Activated T-helper 1 cell treated with anti-CD3 and anti-CD28 coated beads, Interleukin-2, amount 50 U/mL, for 16 hours (primary cell): ENCODE measurements at places on chromosomes 12 and 14.

- no peak for DNase-seq
Measured at GRCh38 chr12:91203610-91204009, 21.0 kb upstream of the DCN start.

- DNase-seq: no peak
Measured at GRCh38 chr12:49750027-49750995, 9.0 kb downstream of the TMBIM6 start.

- DNase-seq: no peak
Measured at GRCh38 chr14:64692189-64692985, 11.8 kb upstream of the PLEKHG3 start.

GRCh38 chr12:275812-276211 is 13.2 kb upstream of the SLC6A13 start:
- DNase-seq: no peak

DNA sequence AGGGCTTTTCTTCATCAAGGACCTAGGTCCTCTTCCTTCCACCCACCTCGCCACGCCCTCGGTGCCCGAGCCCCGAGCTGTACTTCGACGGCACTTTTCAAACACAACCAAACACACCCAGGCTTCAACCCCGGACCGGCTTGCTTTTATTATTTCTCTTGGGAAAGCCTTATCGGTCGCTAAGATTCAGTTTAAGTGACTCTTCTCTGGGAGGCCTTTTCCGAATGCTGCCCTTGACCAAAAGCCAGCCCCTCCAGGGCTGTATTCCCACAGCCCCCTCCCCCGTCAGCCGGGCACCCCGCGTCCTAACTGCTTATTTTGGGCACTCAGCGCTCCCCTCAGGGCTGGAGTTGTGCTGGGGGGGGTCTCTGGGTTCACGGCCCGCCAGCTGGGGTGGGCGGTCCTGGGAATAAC is 644 bp upstream of the PPP4R4 start:
- DNase-seq: no peak

- DNase-seq: no peak
Measured at GRCh38 chr14:95363468-95363954, 43.8 kb upstream of the CLMN start.

- DNase-seq: no peak
Measured at GRCh38 chr12:121810833-121811433, 7.1 kb downstream of the SETD1B start.

DNA sequence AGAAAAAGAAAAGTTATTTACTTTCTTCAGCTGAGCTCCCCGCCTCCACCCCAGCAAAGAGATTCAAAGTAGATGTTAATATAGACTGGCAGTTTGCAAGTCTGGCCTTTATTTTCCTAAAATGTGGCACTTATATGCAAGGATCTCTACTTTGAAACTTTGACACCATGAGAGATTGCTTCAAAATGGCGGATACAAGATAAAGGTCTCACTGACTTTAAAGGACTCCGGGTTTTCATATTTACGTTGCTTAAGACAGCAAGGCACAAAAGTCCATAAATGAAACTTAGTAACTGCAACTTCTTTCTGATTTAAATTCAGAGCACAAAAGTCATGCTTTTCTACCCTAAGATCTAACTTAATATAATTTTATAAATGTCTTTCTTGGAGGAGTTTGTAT is 3.5 kb downstream of the OTX2 start:
- no peak for DNase-seq

DNA sequence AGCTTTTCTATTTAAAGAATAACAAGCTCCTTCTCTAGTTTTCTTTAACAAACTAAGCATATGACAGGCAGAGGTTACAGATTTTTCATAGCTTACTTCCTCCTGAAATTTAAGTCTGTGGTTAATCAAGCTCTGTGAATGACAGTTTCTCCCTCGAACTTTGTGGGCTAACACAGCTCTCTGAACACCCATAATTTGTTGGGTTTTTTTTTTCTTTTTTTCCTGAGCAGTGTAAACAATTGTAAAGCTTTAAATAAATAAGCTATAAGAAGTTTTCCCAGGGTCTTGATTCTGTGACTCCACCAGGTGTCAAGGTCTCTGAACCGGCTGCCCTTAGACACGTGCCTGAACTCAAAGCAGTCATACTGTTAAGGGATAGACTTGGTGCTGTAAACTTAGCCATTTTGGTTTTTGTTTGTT is 128.1 kb upstream of the AMIGO2 start:
- no peak for DNase-seq

GRCh38 chr12:91143206-91143605 is 31.9 kb upstream of the LUM start:
- no peak for DNase-seq

DNA sequence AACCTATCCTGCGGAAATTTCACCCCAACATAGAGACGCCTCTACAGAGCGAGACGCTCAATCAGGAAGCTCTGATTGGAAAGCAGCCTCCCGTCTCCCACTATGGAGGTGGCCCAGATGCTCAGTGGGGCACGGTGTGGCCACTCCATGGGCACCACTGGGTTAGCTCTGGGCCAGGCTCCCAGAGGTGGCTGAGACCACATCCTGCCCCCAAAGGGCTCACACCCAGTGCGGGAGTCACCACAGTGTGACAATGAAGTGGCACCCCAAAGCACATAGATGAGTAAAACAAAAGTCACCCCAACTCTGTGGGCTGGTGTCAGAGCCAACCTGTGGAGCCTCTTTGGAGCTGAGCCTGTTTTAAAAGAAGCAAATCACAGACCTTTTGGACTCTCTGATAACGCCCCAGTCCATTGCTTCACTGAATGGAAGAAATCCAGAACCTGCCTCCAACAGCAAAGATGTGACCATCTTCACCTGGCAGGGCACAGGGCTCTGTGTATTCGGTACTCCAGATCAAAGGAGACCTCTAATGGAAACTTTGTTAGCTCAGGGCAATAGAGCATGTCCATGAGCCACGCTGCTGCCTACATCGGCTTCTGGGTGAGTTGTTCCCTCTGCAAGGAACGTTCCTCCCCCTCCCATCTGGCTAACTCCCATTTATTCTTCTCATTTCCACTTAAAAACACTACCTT is 19.6 kb downstream of the CLMN start:
- no peak for DNase-seq

DNA sequence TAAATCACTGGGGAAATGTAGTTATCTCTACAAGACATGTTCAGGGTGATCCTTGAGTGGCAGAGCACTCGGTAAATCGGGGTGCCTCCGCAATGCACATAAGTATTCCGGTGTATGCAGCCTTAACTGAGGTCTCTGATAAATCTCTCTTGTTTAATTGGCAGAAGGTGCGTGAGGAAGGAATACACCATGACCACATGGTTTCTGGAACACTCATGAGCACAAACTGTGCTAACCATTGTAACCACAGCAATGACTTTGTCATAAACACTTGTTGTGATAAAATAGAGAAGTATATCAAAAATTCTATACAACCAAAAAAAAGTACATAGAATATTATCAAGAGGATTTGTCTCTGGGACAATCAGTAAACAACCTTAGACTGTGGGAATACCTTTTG is 146.8 kb upstream of the DIO2 start:
- no peak for DNase-seq

DNA sequence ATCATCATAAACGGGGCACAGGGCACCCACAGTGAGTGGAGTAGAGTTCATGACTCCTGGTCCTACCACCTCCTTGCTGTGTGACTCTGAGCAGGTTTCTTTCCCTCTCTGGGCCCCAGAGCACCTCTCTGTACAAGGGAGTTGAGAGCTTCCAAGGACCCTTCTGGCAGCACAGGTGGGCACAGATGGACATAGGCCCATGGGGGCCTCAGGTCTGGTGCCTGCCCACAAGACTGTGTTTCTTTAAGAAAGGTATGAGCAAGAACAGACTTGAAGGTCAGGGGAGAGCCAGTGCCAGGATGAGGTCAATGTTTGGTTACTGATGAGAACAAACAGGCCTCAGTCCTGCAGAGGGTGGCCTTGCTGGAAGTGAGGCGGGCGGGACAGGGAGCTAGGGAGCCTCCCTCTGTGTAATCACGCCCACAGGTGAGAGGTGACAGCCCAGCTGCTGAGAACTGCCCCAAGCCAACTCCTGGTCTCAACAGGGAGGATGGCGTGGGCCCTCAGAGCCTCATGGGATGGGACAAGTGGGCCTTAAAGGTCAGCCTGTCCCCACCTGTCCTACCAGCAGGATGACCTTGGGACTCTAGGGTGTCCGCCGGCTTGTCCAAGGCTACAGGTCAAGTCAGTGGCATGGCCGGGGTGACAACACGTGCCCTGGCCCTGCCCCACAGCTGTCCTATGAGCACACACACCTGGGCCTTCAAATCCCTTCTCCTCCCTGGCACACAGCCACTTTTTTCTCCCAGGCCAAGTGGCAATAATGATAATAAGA is 49.1 kb downstream of the CCDC85C start:
- no peak for DNase-seq

GRCh38 chr12:64110864-64111263 is 111.2 kb downstream of the KICS2 start:
- DNase-seq: no peak

DNA sequence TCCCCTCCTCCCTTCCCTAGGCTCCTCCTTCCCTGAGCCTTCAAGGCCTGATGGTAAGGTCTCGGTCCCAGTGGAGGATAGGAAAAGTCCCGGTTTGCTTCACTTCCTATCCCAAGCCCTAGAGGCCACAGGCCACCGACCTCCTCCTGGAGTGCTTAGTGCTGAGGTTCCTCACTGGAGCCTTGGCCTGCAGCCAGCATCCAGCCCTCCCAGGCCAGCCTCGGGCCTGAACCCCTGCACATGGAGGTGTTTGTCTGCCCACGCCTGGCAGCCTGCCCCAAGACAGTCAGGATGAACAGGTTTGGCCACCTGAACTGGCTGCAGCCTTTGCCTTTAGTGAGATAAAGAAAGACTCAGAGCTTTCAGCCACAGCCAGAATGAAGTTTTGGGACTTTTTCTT is 15.8 kb upstream of the KRT7 start:
- DNase-seq: no peak

- DNase-seq: no peak
Measured at GRCh38 chr12:59076622-59077021, 156.3 kb upstream of the LRIG3 start.

GRCh38 chr14:59325906-59326305 is 137.4 kb downstream of the DAAM1 start:
- no peak for DNase-seq

GRCh38 chr14:103550451-103551337 is 11.8 kb downstream of the BAG5 start:
- DNase-seq: no peak

DNA sequence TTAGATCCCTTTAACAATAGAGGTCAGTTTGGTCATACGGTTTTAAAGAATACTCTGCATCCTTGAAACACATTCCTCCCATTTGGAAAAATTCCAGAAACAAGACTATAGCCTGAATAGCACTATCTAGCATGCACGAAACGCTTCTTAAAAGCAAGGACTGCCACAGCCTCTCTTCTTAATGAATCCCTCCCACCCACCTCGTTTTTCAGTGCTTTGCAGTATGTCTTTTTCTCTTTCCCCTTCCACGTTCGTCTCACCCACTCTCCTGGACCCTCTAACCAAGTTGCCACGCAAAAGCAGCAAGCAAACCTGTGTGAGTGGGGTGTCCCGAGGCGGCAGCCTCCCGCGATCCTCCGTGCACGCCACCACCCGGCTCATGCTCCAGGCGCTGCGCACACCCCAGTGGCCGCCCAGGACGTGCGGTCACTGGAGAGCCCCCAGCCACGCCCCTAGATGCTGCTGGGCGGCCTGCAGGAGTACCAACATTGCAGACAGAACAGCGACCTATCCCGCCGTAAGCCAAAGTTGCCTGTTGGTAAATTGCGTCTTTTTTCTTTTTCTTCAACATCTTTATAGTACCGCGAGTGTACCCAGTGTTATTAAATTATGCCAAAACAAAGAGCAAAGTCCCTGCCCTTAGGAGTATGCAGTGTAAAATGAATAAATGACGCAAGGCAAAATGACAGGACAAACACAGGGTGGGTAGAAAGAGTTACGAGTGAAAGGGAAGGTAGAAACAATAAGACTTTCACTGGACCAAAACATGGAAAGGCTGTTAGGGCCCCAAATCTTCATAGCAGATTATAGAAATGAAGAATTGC is at the start of gene SLC38A4:
Gene SLC38A4 (minus strand): TSS at position 407 of the 824 bp plus-strand sequence. CDS start 32,926 bp downstream, outside the sequence.
- no peak for DNase-seq

DNA sequence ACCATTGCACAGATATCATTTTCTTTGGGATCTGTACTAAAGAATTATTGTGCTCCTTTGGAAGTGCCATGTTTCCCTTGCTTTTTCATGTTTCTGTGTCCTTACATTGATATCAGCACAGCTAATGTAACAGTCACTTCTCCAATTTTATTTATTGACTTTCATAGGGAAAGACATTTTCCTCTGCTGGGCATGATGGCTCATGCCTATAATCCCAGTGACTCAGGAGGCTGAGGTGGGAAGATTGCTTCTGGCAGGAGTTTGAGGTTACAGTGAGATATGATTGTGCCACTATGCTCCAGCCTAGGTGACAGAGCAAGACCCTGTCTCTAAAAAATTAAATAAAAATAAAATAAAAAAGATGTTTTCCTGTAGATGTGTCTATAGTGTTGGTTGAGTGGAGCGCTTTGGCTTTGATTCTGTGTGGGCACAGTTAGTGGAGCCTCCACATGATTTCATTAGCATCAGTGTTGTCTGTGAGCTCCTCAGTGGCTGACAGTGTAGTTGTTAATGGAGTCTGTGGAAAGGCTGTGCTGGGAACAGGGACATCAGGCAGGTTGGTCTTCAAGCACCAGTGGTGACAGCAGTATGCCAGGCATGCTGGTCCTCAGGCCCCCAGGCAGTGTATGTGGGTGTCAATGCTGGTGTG is 7.4 kb downstream of the OAS2 start:
- DNase-seq: no peak

DNA sequence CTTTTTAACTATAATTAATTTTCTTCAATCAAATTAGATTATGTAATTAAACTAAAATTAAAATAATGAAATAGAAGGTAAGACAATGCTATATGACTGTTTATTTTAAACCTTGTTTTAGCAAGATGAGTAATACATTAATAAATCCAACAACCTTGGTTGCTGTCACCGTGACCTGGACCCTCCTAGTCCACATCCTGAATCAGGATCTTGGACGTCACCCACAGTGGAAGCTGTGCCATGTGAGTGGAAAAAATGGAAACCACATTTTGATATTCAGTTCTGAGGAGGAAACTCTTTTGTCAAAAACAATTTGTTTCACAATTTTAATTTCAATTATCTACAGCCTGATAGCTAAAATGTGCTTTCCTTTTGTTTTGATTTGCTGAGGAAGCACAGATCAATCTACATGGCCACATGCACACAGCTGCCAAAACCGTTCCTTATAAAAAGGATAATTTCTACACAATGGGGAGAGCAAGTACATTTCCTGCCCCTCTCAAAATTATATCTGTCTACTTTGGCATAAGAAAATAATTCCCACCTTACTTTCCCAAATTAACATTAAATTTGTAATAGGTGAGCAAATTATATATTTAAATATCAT is 255.5 kb downstream of the RASSF9 start:
- DNase-seq: no peak

DNA sequence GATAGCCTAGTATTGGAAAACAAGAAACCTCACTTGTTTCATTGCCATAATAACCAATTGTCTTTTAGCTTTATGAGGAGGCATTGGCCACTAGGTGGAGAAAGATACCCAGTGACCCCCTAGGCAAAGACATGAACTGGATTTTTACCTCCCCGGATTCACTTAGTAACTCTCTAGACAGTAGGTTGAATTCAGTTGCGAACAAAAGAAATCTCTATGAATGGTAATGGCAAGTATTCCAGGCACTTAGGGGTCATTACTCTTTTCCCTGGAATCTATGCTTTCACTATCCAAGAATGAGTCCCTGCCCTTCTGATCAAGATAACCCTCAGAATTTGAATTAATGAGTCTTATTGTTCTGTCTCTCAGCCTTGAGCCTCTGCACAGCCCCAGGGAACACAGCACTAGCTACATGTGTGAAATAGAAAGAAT is 29.5 kb upstream of the RHOJ start:
- DNase-seq: no peak
